Osteocyte (in vitro differentiated cells): ENCODE measurements at places on chromosomes 1 and 21. TPM values are rescaled to one million over a fixed set of nuclear protein-coding genes. Genes with fewer than 3 reads are reported as not detected.

Gene GRHL3
- not detected in 2 replicates for total RNA-seq

Gene CELA3B
- not detected in 2 replicates for total RNA-seq

Gene GBP1
- 24.4 and 26.3 TPM in 2 replicates for total RNA-seq

Gene PDC
- total RNA-seq, result not detected in 2 replicates

Gene DCAF6
- total RNA-seq, result 56.8 and 60.9 TPM in 2 replicates

- no peaks in the 10 kb centered on the region for H3K4me1 ChIP-seq
- H3K27ac ChIP-seq, result no peak overlapping the region
- H3K36me3 ChIP-seq, result no peaks in the 10 kb centered on the region
Measured at GRCh38 chr1:207405814-207406213, 48.3 kb upstream of the CR2 start.

GRCh38 chr1:218711884-218712674 lies 366.9 kb downstream of the TGFB2 start:
- peak overlapping the region; percentile 19 for H3K27ac ChIP-seq
- no peak overlapping the region for H3K4me3 ChIP-seq
- no peaks in the 10 kb centered on the region for H3K27me3 ChIP-seq
- H3K36me3 ChIP-seq, result no peaks in the 10 kb centered on the region
- peaks cover 16% of the 10 kb centered on the region for H3K4me1 ChIP-seq

DNA sequence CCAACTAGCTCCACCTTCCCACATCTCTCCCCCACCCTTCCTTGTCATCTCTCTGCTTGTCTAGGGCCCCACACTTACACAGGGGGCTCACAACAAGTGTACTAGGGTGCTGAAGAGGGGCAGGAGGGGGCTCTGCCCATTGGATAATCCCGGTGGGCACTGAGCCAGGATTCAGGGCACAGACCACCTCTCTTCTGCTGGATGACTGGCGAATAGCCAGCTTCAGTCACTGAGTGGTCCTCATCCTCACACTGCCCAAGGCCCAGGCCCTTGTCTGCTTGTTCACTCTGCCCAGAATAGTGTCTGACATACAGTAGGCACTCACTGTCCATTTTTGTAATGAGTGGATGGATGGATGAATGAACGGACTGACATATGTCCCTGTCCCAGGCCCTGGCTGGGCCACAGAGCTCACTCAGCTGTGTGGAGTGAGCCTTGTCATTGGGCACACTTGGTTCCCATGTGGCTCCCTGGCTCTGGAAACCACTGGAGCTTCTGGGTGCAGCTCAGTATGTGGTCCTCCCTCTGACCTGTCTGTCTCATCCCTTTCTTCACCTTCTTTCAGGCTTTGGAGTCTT lies 36.6 kb downstream of the FOXO6 start:
- DNase-seq, result no peak
- no peak overlapping the region for H3K27ac ChIP-seq
- no peaks in the 10 kb centered on the region for H3K4me1 ChIP-seq
- H3K4me3 ChIP-seq, result no peak overlapping the region
- no peaks in the 10 kb centered on the region for H3K36me3 ChIP-seq

GRCh38 chr1:108750476-108751181 lies 4.2 kb downstream of the STXBP3 start:
- peaks cover 20% of the 10 kb centered on the region for H3K4me1 ChIP-seq
- H3K27ac ChIP-seq, result no peak overlapping the region
- no peak overlapping the region for H3K4me3 ChIP-seq
- H3K27me3 ChIP-seq, result no peaks in the 10 kb centered on the region
- no peak for DNase-seq

DNA sequence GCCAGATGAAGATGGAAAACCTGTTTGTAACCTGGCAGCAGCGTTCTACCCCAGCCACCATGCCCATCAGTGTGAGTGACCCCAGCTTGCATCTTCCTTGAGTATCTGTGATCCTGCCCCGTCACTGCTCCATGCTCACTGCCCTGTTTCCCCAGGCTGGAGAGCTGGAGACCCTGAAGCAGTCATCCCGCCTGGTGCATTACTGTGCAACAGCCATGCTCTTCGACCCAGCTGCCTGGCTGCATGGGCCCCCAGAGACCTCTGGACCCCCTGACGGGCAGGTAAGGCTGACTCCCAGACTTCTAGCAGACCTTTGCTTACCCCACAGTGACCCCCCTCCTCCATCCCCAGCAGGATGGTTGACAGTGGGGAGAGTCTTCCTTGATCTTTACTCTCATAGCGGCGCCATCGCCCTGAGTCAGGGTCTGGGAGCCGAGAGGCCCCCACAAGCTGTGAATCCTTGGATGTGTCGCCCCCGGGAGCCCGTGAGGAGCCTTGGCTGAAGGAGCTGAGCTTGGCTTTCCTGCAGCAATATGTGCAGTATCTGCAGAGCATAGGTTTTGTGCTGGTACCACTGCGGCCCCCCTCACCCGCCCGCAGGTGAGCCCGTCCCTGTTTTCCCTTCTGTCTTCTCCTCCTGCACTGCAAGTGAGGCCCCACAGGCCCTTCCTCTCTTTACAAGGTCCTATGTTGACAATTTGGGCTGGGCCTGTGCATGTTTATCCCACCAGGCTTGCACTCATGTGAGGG lies 10.4 kb downstream of the HYI start:
- peaks cover 35% of the 10 kb centered on the region for H3K36me3 ChIP-seq
- H3K27ac ChIP-seq, result no peak overlapping the region
- DNase-seq, result no peak
- H3K4me1 ChIP-seq, result no peaks in the 10 kb centered on the region

- H3K4me3 ChIP-seq, result no peak overlapping the region
- H3K36me3 ChIP-seq, result no peaks in the 10 kb centered on the region
- DNase-seq, result no peak
Measured at GRCh38 chr1:111366256-111366655, 61.3 kb downstream of the OVGP1 start.

DNA sequence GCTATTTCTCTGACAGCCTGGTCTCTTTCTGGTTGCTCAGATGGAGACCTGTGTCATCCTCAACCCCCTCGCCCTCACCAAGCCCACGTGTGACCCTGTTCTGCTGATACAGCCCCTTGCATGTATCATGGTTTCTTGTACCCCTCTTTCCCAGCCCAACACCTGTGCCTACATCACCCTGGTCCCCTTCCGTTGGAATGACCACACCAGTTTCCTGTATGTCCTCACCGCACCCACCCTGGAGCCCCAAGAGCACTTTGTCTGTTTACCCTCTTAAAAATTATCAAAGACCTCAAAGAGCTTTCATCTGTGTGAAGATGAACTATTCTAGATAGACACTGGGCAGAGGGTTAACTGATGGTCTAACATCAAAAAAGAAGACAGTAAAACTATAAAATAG lies 179.5 kb downstream of the GALNT2 start:
- H3K4me3 ChIP-seq, result no peak overlapping the region
- peaks cover 5% of the 10 kb centered on the region for H3K4me1 ChIP-seq
- DNase-seq, result peak; percentile 30
- peaks cover 49% of the 10 kb centered on the region for H3K36me3 ChIP-seq
- H3K27me3 ChIP-seq, result no peaks in the 10 kb centered on the region

DNA sequence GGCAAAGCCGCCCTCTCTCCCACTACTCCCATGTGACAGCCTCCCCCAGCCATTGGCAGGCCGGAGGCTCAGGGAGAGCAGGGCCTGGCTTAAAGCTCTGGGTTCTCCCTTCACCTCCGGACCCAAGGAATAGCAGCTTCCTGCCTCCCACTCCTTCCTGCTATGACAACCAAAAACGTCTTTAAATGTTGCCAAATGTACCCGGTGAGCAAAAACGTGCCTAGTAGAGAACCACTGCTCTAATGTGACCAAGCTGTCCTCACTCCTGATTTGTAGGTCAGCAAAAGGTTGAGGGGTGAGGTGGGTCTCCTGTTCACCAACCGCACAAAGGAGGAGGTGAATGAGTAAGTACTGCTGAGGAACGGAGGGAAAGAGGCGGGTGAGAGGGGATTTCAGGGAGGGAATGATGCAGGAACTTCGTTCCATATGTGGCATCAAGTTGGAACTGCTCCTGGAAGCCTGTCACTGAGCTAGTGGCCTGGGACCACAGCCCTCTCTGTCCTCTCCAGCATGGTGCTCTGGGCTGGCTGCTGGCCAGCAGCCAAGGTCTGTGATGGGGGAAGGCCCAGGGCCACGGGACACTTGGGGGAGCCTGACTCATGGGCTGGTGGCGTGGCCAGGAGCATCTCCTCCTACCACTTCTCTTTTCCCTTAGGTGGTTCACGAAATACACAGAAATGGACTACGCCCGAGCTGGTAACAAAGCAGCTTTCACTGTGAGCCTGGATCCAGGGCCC lies 5.7 kb downstream of the MRTO4 start:
- H3K27me3 ChIP-seq, result no peaks in the 10 kb centered on the region
- peaks cover 12% of the 10 kb centered on the region for H3K4me1 ChIP-seq
- H3K36me3 ChIP-seq, result peaks cover 17% of the 10 kb centered on the region
- H3K4me3 ChIP-seq, result no peak overlapping the region
- DNase-seq, result no peak

DNA sequence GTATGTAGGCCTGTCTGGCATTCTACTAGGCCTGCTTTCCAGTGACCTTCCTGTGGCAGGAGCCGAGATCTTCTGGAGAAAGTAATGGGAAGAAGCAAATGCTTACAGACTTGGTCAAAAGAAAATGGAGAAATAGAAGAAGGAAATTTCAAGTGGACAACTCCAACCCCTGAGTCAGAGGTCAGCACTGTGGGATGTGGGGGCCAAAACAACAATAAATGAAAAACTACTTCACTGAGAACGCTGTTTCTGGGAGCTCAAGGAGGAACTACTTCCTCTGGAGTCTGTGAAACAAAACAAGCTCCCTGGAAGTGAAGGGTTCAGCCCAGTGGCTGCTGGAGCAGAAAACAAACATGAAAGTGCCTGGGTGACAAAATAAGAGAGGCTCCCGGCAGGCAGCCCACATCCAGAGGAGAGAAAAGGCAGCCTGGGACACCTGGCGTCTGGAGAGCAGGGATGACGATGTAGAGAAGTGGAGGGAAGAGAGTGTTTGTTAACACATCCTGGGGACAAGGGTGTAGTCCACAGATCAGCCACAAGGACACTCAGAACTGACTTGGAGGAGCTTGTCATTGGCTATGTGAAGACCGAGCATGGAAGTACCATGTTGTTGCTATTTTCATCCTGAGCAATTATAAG lies 355.2 kb downstream of the SMYD3 start:
- no peak overlapping the region for H3K27ac ChIP-seq
- DNase-seq, result no peak
- no peak overlapping the region for H3K4me3 ChIP-seq
- no peaks in the 10 kb centered on the region for H3K27me3 ChIP-seq
- H3K36me3 ChIP-seq, result no peaks in the 10 kb centered on the region

DNA sequence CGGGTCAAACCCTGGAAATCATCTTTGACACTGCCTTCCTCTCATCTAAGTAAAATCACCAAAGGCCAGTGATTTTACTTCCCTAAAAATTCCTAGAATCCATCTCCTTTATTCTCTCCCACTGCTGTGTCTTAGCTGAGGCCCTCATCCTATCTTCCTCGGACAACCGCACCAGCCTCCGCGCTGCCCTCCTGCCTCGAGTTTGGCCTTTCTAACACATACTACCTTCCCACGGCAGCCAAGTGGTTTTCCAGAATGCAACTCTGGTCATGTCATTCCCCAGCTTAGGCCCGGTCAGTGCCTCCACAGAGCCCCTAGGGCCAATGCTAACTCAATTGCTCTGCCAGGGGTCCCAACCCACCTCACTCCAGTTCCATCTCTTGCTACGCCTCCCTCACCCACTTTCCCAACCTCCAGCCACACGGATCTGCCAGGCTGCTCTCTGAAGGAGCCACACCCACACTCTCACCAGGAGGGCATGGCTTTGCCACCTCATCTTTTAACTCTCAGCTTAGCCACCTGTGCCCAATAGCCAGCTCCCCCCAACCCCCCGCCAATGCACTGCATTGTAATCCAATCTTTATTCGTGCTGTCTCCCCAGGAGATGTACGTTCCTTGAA lies 6.8 kb downstream of the TMEM9 start:
- DNase-seq, result no peak
- no peak overlapping the region for H3K4me3 ChIP-seq
- peaks cover 60% of the 10 kb centered on the region for H3K36me3 ChIP-seq
- peaks cover under 1% of the 10 kb centered on the region for H3K4me1 ChIP-seq
- H3K27ac ChIP-seq, result no peak overlapping the region
- H3K27me3 ChIP-seq, result no peaks in the 10 kb centered on the region

DNA sequence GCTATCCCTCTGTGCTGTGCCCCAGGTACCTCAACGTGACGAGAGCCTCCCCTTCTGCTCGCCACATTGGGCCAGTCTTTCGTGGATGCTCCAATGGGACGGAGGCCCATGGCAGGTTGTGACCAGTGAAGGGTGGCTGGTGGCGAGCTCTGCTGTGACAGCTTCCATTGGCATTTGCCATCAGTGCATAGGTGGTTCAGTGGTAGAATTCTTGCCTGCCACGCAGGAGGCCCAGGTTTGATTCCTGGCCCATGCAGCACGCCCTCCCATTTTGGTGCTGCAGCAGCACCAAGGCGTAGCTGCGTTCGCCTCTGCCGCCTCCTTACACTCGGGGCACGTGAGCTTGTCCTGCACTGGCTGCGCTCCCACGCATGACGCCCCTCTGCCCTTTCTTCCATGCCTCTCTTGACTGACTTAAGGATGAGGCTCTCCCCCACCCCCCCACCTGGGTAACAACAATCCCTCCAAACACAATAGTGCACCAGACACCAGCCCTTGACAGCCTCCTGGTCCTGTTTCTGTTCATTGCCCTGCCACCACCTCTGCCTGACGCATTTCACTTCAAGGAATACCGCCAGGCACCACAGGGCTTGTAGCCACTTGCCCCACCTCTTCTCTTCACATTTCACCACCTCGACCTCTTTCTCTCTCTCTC lies 24.7 kb upstream of the FCGR2A start:
- H3K27me3 ChIP-seq, result peaks cover 6% of the 10 kb centered on the region
- DNase-seq, result no peak
- H3K27ac ChIP-seq, result no peak overlapping the region

DNA sequence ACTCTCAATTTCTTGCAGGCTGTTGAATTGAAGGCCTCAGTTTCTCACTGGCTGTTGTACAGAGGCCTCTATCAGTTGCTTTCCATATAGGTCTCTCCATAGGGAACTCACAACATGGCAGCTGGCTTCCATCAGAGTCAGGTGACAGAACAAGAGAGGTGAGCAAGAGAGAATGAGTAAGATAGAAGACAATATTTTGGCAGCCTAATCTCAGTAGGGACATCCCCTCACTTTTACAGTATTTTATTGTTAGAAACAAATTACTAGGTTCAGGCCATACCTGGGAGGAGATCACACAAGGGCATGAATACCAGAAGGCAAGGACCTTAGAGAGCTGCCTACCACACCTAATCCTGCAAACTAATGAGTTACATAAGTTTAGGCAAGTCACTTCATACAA lies 162.8 kb downstream of the ATP6V1G3 start:
- no peak overlapping the region for H3K27ac ChIP-seq
- no peak overlapping the region for H3K4me3 ChIP-seq
- no peak for DNase-seq

DNA sequence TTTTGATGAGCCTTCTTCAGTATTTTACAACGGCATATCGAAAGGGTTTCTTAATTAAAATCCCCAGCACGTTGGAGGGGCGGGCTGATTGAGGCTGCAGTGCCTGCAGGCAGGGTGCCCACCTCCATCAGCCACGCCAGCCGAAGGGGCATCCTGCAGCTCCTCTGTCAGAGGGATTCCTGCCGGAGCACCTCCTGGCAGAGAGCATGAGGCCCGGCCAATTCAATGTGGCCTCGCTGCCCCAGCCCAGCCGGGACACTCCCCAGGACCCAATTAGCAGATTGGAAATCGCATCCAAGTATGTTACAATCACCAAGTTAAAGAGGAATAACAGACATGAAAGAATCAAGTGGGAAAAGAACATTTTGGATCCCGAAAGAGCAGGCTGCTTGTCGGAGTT lies 216.6 kb downstream of the ST6GALNAC3 start:
- peaks cover 17% of the 10 kb centered on the region for H3K4me1 ChIP-seq
- DNase-seq, result no peak
- H3K4me3 ChIP-seq, result no peak overlapping the region
- H3K36me3 ChIP-seq, result no peaks in the 10 kb centered on the region
- no peak overlapping the region for H3K27ac ChIP-seq
